Naive thymus-derived CD8-positive, alpha-beta T cell (primary cell): ENCODE measurements at places on chromosomes 6 and 20. TPM values are rescaled to one million over a fixed set of nuclear protein-coding genes. Genes with fewer than 3 reads are reported as not detected.

- DNase-seq = no peak
Measured at GRCh38 chr20:58238490-58238889, 10.0 kb upstream of the ANKRD60 start.

DNA sequence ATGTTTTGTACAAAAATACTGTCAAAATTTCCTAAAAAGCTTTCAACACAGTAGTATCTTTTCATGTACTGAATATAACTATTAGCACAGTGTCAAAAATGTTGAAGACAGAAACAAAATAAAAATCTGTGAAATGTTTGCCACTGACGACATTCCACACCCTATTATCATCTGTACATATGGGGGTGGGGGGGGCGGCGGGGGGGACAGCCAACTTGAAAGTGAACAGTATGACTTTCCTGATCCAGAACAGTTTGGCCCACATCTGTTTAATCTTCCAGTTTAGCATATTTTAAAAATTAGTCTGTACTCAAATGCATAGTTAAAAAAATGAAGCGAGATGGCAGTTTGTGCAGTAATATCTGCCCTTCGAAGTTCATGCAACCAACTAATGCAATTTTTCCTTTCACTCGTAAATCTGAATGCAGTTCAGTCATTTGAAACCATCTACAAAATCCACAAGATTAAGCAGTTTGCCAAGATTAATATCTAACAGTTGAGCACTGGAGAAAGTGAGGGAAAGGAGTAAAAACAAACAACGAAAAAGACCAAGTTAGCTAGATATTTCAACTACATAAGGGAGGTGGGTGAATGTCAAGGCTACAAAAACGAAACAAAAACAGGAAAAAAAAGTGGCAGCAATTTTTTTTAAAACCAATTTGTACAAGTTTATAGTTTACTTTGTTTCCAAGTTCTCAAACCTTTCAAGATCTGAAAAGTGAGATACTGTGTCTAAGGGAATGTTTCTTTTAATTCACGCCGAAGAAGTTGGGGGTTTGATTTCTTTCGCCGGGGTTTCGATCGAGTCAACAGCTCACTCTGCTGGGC lies 1.9 kb downstream of the CITED2 start:
- no peak for DNase-seq

The TINAG gene
- polyA plus RNA-seq = not detected

The HLA-DQA2 gene
- not detected for polyA plus RNA-seq

DNA sequence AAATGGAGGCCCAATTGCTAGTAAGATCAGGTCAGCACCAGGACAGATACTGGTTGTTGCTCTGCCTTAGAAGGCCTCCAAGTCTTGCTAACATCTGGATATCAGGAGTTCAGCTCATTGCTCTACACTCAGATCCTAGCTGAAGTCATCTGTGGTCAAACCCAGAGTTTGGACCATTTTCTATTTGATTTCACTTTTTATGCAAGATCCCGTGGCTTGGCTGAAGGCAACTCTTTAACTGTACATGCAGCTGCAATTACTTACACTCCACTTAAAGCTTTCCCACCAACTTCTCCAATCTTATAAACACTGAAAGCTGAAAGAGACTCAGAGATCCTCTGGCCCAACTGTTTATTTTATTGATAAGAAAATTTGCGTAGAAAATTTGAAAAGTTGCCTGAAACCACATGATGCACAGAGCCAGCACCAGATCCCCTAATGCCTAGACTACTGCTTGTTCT lies 2.7 kb downstream of the SLC17A2 start:
- no peak for DNase-seq

DNA sequence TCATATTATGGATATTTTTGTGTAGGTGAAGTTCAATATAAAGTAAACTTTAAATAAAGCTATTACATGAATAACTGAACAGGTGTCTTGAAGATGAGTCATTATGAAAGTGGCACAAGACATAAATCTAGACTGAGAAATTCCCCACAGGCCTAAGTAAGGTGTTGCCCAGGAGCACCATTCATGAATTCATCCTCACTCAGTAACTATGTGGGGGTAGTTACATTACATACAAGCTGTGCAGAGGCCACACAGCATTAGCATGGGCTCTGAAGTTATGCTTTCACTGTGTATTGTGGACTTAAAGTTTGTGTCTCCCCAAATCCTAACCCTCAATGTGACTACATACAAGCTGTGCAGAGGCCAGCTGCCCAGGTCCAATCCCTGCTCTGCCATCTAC lies 65.9 kb downstream of the BCAS1 start:
- no peak for DNase-seq

The HLA-DQB1 gene
- 1.4 TPM for polyA plus RNA-seq

The KCNS1 gene
- polyA plus RNA-seq = not detected
